SW480 (cell line): ENCODE measurements at places on chromosomes 5 and 9.

GRCh38 chr9:37094751-37095150 lies 25.6 kb upstream of the ZCCHC7 start:
- no peak for DNase-seq

DNA sequence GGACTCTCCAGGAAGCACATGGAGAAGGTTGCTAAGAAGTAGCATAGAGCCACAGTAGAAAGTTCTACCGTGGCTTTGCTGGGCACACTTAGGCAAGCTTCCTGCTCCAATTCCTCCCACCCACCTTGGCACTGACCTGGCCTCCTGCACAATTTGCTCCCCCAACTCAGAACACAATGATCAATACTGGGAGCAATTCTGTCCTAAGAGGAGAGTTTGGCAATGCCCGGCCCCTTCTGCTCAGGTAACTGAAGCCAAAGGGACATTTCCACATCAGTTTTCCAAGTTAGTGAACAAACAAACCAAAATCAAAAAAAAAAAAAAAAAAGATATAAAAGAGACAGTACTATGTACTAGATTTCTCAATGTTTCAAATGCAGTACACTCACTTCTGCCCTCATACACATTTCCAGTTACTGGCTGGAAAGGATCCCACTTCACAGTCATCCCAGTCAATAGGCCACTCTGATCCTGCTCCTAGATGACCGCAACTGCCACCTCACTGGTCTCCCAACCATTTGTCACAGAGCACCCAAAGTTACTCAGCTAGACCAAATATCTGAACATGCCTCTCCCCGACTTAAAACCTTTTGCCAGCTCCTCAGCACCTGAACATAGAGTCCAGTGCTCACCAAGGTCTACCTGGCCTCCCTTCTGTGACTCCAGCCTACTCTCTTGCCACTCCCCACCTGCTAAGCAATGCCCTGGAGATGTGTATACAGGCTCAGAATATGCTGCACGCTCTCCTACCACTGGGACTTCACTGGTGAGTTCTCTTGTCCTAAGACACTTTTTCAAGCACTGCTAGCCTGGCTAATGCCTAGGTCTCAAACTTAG lies 21.3 kb downstream of the ABCA1 start:
- no peak for DNase-seq

DNA sequence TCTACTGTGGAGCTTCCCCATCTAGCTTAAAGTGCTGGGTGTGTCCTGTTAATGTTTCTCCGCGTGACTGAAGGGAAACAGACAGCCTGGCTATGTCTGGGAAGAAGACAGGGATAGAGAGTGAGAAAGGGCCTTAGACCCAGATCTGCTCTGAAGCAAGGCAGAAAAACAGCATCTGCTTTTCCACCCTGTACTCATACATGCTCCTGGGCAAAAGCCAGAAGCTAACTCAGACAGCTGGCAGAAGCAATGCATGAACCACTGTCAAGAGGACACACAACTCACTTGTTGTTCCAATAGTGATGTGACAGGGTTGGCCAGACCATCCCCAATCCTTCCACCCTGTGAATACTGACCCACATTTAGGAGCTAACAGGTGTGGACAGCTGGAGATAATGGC lies 63.3 kb downstream of the DPYSL3 start:
- DNase-seq: no peak

GRCh38 chr9:97744710-97745708 lies 47.9 kb upstream of the XPA start:
- DNase-seq: no peak

DNA sequence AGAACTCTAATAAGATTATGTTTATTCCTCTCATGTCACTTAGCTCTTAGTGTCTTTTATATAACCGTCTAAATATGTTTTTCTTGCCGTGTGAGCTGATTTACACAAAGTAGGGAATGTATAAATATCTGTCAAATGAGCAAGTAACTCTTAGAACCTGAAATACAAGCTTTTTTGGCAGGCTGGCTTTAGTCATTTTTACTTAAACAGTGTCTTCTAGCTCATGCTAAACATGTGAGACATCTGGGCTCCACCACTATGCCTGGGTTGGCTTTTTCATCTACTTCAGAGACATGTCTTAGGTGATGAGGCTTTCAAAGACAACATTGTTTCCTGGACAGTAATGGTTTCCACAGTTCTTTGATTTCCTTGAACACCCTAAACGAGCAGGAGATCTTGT lies 137.2 kb upstream of the ZNF608 start:
- no peak for DNase-seq

DNA sequence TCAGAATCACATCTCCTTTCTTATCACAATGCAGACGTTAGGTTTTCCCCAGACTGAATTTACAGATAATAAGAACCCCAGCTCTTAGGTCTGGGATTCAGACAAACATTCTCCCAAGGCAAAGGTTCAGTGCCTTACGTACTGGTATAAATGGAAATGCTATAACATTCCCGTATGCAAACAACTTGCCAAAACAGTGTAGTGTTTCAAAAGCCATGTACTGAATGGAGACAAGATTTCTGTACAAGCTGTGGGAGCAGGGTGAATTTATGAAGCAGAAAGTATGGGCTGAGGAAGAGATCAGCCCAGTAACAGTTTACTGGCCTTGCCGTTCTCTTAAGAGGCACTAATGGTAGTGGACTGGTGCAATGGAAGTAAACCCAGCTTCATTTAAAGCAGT lies 225.5 kb upstream of the ZNF462 start:
- DNase-seq: no peak

DNA sequence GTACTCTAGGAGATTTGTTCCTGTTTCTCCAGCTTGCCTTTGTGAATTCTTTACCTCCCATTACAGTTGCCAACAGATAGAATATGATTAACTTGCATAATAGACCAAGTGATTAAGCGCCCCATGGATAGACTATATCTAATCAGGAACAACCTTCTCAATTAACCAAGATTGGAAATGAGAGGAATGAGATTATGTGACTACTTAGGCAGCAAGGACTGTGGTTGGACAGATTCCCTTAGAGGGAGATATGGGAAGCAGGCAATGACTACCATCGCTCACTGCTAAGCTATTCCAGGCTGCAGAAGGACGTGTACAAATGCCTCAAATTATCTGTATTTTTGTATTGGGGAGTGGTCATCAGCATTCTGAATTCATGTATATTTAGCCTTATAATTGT lies 278.1 kb upstream of the DAB2 start:
- no peak for DNase-seq

- no peak for DNase-seq
Observed at GRCh38 chr9:115628426-115628825, 510.5 kb upstream of the TNC start.

DNA sequence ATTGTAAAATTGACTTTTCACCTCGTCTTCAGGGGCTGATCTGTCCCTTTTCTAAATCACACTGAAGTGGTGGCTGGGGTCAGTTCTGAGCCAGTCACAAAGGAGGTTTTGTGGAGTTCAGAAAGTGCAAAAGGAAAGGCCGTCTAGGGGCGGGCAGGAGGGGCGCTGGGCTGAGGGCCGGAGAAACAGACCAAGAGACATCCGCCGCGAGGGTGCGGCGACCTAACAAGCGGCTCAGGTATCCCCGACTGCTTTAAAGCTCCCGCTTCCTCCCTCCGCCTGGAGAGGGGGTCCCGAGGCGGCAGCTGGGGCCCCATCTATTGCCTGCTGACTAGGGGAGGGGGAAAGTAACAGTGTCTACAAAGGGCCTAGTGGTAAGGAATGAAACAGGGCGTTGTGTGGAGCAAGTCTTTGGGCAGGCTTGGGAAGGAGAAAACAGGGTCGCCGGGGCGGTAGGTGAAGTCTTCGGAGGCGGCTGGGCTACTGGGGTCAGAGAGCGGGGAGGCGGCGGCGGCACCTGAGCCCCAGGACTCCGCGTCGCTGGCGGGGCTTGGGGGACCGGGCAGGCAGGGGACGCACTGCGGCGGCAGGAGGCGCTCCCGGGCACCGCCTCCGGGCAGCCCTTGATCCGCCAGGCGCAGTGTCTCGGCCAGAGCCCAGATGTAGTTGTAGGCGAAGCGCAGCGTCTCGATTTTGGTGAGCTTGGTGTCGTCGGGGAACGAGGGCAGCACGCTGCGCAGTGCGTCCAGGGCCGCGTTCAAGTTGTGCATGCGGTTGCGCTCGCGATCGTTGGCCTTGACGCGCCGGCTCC lies 950 bp downstream of the NEUROG1 start:
- DNase-seq: no peak

GRCh38 chr9:79233542-79233941 lies 338.2 kb upstream of the TLE4 start:
- no peak for DNase-seq

GRCh38 chr9:13758936-13759335 lies 479.4 kb upstream of the MPDZ start:
- DNase-seq: no peak

GRCh38 chr9:133842721-133843227 lies 104.6 kb upstream of the SARDH start:
- DNase-seq: no peak

- no peak for DNase-seq
Observed at GRCh38 chr5:180139731-180140055, 68.1 kb upstream of the RNF130 start.

- DNase-seq: no peak
Observed at GRCh38 chr9:17025281-17025680, 109.6 kb upstream of the CNTLN start.

- no peak for DNase-seq
Observed at GRCh38 chr5:86008293-86008692, 609.4 kb upstream of the COX7C start.

- no peak for DNase-seq
Observed at GRCh38 chr5:113172231-113172826, 195.7 kb downstream of the DCP2 start.

- no peak for DNase-seq
Observed at GRCh38 chr9:126915846-126916543, 1.4 kb downstream of the RALGPS1 start.
